ENCODE measurements at places on chromosomes 1 and 21. TPM values are rescaled to one million over a fixed set of nuclear protein-coding genes. Genes with fewer than 3 reads are reported as not detected.

Gene OR2G6
- not detected for total RNA-seq

Gene OR2L5
- total RNA-seq = not detected

Gene C1orf94
- not detected for total RNA-seq

Gene KCNN3
- 0.95 TPM for total RNA-seq

Gene AIRE
- not detected for total RNA-seq

Gene OLFML3
- total RNA-seq = 0.16 TPM

Gene SEMA6C
- total RNA-seq = 5.8 TPM

Gene PRKCZ
- total RNA-seq = 30.5 TPM

Gene ZNF697
- 0.09 TPM for total RNA-seq

Gene FCRL1
- total RNA-seq = 2.6 TPM

Gene IVL
- total RNA-seq = not detected

Gene OPRD1
- total RNA-seq = not detected

Gene TSPAN2
- 28.6 TPM for total RNA-seq

Gene ZNF593OS
- not detected for total RNA-seq

Gene VAV3
- total RNA-seq = 95.8 TPM

Gene CADM3
- not detected for total RNA-seq

Gene SYT14
- not detected for total RNA-seq

Gene USF1
- 114 TPM for total RNA-seq

Gene OR2AK2
- not detected for total RNA-seq

Gene TMEM269
- 1.4 TPM for total RNA-seq

Gene E2F2
- total RNA-seq = 3.2 TPM

Gene CLCNKA
- 0.16 TPM for total RNA-seq

Gene EXTL1
- not detected for total RNA-seq

Data from natural killer cell (primary cell).